ENCODE measurements at places on chromosomes 6 and 20.

DNA sequence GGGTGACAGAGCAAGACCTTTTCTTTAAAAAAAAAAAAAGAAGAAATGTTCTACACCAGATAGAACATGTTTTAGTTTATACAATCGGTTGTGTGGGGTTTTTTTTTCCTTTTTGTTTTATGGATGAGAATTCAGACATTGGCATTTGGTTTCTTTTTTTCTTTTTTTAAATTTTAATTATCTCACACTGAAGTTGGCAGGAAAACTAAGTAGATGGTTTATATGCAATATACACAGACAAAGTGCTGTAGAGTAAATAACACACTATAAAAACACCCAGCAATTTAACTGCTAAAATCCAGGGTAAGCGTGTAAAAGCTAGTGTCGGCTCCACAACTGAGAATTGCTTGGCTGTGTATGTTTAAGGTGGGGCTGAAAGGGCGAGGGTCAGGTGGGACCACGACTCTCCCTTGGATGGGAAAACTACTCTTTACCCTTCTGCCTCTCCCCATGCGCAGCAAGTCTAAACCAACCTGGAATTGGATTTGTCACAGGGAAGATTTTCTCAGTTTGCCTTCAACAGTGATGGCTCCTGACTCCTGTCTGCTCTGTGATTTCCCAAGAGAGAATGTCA lies 147.1 kb upstream of the MARCKS start:
- no peak for DNase-seq

- no peak for DNase-seq
These were observed 1.6 kb upstream of the UBD start for GRCh38 chr6:29561091-29561490.

DNA sequence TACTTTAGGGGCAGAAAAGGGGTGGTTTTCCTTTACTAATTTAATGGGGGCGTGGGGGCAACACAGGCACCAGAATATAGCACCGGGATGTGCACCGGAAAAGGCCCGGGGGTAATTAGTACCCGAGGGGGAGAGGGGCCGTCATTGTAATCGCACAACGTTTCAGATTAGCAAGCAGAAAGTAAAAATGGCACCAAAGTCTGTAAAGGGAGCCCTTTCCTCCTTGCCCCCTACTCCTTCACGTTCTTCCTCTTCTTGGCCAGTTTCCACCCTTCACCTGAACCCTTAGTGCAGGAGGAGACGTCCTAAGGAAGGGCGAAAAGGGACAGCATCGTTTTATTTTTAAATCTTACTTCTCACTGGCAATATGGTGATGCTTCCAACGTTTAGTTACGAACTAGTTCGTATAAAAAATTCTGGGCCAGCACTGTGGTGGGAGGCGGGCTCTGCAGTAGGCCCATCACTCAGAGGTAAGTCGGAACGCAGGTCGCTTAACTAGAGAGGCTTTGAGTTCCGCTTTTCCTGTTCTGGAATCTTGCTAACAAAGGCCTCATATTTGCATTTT lies 742 bp upstream of the CEP85L start:
- DNase-seq = no peak

DNA sequence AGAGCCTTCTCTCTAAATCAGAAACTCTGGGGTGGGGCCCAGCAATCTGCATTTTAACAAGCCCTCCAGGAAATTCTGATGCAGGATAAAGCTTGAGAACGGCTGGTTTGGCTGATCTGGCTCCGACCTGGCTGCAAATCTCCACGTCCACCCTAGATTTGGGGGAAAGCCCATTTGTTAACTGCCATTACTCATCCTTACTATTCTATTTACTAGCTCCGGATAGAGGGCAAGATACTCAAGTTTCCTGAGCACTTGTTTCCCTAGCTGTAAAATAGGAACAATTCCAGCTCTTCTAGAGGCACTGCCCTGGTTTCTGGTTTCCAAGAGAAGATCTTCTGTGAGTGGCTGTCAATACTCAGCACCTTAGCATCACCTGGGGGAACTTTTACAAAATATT lies 44.4 kb downstream of the DAAM2 start:
- DNase-seq = no peak

GRCh38 chr6:8819446-8819845 lies 384.1 kb upstream of the SLC35B3 start:
- DNase-seq = no peak

- no peak for DNase-seq
These were observed 2.9 kb downstream of the ADA start for GRCh38 chr20:44648579-44648978.

DNA sequence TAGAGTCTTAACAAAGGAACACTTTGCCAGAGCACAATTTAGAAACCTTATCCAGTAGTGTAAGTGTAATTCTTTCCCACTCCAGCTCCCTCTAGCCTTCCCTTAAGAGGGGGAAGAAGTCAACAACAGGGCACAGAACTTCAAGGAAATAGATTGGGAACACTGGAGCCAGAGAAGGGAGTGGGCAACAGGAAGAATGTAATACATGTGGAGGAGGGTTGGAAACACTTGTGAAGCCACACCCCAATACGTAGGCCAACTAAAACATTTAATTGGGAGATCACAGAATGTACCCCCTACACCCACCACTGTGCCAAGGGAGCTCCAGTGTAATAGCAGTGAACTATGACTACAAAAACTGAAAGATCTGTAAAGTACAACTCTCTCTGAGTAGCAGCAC lies 735.7 kb upstream of the HS3ST5 start:
- DNase-seq = no peak

GRCh38 chr6:153083869-153084268 lies 47.2 kb downstream of the RGS17 start:
- DNase-seq = no peak

- no peak for DNase-seq
These were observed 103.8 kb downstream of the PKHD1 start for GRCh38 chr6:51983564-51983963.

GRCh38 chr6:120083186-120083585 lies 733.6 kb upstream of the MAN1A1 start:
- no peak for DNase-seq

DNA sequence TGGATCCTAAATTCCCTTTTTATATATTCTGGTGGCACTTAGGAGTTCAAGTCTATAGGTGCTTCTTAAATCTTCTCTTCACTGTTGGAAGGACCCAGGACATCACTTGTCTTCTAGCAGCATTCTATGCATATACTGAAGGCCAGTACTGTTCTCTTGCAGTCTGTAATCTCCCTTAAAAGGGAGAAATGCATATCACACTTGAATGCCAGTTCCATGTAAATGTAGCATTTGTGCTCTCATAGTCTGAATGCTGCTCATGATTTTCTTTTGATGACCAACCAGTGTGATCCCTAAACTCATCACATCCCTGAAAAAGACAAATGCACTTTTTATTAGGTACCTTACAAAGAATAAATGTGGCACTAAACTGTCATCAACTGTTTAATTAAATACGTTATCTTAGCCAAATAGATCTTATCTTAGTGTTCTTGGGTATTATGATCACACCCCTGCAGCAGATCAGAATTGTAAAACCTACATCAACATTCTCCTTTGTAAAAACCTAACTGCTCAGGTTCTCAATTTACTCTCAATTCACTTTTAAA lies 176.1 kb downstream of the EPHA7 start:
- no peak for DNase-seq

- DNase-seq = no peak
These were observed 181.4 kb downstream of the SIM1 start for GRCh38 chr6:100283285-100283684.

GRCh38 chr6:149393002-149393679 lies 6.9 kb upstream of the SUMO4 start:
- no peak for DNase-seq

- DNase-seq = peak; percentile 72
These were observed 277.0 kb downstream of the CDKAL1 start for GRCh38 chr6:20811109-20811761.

DNA sequence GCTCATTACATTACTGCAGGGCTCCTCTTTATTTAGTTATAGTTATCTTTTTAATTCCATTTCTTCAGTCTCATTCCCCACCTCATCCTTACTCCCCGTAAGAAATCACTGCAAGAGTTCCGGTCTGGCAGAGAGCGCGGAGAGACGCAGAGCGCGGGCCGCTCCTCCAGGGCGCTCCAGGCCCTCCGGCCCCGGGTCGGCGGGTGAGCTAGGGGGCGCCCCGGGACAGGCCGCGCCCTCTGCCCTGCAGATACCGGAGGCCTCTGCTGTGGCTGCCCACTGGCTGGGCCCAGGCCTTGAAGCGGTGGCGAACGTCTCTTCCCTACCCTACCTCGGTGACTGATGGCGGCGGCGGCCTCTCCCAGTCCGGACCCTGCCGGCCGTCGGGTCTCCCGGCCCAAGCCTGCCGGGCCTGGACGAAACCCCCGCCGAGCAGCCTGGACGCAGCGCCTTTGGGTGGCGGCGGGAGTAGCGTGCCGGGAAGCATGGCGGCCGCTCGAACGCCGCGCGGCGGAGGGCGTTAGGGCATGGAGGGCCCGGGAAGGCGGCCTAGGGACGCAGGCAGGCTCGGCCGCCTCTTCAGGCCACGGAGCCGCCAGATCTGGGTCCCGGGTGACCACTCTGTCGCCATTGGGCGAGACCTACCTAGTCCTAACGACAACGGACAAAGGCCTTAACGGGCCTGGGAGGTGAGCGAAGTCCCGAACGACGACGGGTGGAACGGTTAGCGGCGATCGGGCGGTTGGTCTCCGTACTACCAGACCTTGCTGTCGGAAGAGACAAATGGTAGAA lies 16.4 kb upstream of the HMGN4 start:
- DNase-seq = no peak

GRCh38 chr6:8829796-8830195 lies 394.5 kb upstream of the SLC35B3 start:
- DNase-seq = no peak

DNA sequence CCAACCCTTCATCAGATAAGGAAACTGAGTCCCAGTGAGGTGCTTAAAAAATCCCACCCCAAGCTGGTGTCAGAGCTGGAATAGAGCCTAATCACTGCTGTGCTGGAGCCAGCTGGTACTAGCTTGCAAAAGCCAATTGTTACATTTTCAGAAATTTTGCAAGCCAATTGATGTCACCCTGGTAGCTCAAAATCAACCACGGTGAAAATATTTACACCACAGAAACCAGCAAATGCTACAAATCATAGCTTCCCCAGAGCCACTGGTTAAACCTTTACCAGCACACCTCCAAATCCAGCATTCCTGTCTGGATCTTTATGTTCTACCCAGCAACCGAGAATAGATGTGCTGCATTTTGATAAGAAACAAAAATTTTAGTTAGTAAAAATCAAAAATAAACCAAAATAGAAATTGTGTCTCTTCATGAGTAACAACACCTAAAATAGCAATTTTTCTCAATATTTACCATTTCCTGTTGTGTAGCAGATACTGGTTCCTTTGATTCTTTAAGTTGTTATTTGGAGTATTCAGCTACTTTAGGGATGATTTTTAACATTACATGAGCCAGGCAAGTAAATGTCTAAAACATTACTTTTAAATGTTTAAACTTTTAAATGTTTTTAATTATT lies 7.2 kb upstream of the LCA5 start:
- DNase-seq = no peak

DNA sequence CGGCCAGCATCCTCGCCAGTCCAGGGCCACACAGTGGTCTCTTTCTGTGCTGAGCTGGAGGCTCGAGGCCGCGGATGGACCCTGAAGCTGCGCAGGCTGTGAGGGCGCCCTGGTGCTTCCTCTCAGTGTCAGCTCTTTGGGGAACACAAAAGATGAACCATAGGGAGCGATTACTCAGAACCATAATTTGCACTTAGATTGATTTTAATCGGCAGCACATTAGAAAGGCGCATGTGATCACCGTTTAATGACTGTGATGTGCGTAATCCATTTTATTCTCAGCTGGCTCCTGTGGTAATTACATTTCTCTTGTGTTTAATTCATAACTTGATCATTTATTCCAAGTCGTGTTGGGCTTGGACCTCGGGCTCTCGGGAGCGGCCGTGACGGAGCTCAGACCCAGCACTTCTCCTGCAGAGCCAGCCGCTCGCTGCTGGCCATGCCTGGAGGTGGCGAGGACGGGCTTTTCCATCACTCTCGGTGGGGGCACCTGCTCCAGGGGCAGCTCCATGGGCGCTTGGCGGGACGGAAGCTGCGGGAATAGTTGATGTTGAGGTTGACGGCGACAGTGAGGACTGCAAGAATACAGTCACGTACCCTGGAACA lies 25.6 kb upstream of the NTSR1 start:
- DNase-seq = no peak

- DNase-seq = no peak
These were observed 38.2 kb downstream of the NFYA start for GRCh38 chr6:41111017-41111416.

DNA sequence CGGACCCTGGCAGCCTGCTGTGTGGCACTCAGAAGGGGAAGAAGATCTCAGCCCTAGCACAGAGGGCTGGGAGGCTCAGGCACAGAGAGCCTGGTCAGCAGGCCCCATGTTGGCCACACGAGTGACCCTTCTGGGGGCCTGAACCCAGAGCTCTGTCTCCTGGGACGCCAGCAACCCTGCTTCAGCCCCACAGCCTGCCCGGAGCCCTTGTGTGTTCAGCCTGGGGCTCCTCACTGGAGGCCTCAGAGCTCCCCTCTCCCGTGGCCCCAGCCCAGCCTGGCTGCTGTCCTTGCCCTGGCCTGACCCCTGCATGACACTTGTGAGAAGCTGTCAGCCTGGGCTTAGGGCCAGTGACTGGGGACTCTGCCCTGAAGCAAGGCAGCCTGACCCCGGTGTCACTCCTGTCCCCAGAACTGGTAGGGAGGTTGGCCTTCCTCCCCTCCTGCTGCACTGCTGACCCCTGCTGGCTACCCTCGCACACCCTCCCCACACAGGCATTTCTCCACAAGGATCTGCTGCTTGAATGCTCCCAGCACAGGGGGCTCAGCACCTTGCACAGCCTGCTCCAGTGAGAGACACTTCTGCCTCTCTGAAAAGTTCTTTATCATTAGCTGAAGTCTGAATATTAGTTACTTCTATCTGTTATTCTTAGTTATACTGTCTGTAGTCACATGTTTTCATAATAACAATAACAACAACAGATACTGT lies 15.4 kb upstream of the IP6K3 start:
- peak; percentile 97 for DNase-seq

DNA sequence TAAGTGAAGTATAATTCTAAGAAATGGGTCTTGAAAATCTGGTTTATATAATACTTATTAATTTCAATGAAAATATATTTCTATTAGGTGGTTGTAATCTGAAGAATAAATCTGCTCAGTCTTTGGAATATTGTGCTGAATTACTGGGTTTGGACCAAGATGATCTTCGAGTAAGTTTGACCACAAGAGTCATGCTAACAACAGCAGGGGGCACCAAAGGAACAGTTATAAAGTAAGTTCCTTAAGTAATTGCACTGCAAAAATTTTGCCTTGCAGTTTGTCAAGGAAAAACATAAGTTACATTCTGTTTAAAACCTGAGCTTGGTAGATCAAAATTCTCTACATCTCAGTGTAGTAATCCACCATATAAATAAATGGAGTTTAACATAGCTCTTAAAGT lies 106.0 kb downstream of the MYO6 start:
- peak; percentile 35 for DNase-seq

DNA sequence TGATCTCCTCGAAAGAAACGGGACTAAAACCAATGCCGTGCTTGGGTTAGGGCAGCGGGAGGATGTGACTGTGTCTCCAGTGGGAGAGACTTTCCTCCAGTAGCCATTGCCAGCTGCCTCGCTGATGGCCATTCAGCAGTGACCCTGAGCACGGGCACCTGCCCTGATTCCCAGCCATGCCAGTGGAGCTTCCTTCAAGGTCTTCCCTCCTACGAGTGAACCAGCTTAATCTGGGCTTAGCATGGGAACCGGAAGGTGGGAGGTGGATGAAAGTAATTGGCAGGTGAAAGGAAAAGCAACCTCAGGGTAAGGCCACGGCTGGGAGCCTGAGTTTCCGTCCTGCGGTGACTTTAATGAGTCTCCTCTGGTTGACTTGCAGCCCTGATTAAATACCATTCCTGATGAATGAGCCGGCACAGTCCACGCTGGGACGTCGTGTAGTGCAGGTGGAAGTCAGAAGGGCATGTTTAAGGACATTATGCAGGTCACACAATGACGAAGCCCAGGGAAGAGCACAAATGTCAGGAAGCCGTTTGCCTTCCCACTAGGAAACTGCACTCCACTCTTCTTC lies 813.5 kb downstream of the QKI start:
- DNase-seq = peak; percentile 48

Data from WERI-Rb-1 (cell line).